ENCODE measurements at places on chromosomes 12 and 14.

DNA sequence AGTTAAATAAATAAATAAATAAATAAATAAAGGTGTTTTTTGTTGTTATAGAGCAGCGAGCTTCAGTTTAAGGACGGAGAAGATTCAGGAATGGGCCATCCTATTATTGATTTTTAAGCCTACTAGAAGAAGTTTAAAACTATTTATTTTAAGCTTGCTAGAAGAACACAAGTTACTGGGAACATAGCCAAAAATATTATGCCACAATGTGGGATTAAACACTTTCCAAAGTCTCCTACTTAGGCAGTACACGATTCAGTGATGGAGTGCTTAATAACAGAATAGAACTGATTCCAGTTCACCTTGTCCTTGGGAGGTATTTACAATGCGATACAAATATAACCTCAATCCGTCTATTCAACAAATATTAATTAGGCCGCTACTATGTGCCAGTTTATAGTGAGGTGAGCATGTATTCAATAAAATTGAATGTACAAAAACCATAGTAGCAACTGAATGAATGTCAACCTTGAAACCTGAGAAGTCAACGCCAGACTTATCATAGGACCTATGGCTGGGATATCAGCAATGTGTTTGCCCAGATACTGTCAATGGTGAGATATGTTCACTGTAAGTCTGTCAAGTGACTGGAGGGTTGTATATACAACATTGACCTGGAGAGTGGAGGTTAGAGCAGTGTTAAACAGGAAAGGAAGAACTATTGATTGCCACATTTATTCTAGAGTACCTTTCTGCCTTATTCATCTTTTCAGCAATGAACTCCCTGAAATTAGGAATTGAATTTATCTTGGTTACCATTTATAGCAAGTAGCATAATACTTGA, 486.4 kb downstream of the TMTC2 start:
- DNase-seq, result no peak

DNA sequence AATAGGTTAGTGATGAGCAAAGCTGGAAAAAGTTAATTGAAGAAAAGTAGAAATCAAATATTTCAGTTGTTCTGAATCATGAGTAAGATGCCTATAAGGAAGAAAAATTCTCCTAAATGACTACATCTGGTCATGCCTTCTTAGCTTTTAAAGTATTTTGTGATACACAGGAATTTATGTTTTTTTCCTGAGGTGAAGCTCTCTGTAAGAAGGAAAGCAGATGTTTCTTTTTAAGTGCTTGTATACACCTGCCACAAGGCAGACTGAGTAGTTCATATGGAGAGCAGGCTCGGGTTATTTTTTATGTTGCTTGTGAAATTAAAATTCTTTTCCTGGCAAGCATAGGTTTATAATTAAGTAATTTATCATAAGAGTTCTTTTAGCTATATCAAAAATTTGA, 275.2 kb downstream of the RAD51B start:
- DNase-seq, result no peak

DNA sequence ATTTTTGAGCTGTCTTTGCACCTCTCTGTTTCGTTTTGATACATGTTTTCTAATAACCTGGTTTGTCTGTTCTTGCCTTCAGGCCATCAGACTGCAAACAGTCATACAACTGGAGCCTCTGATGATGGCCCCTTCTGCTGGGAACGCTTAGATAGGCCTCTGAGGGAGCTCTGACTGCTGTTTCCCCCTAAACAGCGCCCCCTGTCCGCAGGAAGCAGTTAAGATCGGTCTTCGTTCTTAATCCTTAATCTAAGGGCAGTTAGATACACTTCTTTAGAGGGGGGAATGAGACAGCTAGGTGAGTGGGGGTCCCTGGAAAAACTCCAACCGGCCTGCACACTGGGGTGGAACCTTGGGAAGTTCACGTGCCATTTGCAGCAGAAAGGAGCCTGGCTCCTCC, 1338.8 kb upstream of the SEL1L start:
- DNase-seq, result no peak

- DNase-seq, result no peak
These were observed 197.0 kb upstream of the PRICKLE1 start for GRCh38 chr12:42786400-42787148.

DNA sequence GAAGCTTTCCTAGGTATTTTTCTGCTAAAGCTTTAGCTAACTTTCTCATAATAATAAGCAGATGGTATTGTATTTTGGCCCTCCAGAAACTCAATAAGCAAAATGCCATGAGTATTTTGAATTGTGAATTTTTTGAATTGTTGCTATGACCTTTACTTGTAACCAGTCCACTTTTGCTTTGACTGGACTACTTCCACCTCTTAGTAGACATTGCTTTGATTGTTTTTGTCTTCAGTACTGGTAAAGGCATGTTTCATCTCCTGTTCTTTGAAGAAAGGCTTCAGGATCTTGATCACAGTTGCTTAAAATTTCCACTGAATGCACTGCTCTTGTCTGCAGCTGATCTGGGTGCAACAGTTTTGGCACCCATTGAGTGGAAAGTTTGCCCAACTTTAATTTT, 102.3 kb downstream of the TRMT5 start:
- DNase-seq, result no peak

Measured in colonic mucosa (tissue), 4 donors.